ENCODE measurements at places on chromosomes 5 and 9.

- DNase-seq: no peak
These were observed 85.0 kb upstream of the TAF11L2 start for GRCh38 chr5:17412760-17413671.

- DNase-seq: no peak
These were observed 12.4 kb upstream of the AKNA start for GRCh38 chr9:114400219-114400618.

GRCh38 chr5:58718269-58718978 lies 135.5 kb downstream of the RAB3C start:
- DNase-seq: no peak

DNA sequence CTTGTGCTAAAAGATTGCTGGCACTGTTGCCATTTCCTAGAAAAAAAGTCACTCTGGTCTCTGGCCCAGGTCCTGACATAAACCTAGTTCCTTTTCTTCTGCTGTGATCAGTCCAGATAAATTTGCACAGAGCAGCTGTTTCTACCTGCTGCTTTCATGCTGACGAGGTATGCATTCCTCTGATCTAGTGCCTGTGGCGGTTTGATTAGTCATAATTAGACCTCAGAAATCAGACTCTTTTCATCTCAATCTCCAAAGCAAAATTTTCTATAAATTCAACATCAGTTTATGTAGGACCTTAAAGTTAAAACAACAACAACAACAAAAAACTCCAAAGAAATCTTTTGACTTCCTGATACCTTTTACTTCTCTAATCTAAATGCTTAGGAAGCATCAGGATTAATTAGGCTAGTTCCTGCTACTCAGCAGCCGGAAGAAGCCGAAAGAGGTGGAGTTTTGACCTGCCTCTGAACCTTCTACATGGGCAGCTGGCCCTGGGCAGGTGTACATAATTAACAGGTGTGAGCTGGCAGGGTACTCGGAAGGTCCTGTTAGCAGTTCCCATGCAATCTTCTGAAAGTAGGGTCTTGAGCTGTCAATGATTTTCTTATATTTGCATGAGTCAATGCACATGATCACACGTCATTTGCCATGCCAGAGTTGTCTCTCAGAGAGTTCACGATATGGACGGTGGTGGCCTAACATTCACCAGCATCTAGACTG lies 83.3 kb upstream of the CCDC112 start:
- DNase-seq: no peak

DNA sequence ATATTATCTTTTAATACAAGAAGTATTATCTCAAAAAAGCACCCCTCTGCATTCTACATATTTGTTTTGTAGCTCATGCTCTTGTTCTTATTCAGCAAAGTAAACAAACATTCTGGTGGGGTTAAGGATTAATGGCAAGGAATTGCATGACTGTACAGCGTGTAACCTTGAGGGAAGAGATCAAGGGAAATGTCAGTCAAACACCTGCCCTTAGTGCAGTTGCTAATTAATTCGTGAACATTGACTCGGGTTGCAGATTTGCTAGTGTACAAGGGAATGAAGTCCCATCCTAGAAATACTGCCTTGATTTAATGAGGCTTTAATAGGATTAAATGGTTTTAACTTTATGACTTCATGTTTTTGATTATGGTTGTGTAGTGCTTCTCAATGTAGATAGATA lies 1758.1 kb downstream of the MAT2B start:
- DNase-seq: no peak

DNA sequence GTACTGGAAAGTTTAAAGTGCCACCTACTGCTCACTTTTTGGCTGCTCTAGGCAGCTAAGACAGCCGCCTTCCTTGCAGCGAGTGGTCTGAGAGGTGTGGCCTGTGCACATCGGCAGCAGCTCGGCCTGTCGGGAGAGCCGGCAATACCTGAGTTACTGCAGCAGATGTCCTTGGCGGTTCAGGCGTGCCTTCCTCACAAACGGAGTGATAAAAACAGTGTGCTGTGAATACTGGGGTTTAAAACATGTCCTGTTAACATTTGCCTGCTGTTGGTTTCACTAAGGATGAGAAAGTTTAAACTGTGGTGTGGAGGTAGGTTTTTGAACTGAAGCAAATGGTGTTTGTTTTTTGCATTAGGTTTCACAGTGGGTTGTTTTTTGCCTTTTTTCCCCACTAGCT lies 12.9 kb downstream of the TRAF2 start:
- no peak for DNase-seq

DNA sequence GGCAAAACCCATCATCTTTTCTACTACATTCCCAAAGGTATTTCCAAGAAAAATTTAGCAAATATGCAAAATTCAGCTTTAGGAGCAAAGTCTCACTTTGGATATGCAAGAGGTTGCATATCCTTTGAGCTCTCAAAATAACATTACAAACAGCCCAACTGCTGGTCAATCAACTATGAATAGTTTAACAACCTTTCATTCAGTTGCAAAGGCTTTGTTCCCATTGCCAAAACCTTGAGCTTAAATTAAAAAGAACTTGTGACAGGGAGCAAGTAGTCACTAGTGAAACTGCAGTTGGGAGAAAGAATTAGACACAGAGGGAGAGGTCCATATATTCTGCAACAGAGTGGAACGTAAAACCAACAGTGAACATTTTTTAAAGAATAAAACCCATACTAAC lies 8.8 kb downstream of the ZNF608 start:
- no peak for DNase-seq

DNA sequence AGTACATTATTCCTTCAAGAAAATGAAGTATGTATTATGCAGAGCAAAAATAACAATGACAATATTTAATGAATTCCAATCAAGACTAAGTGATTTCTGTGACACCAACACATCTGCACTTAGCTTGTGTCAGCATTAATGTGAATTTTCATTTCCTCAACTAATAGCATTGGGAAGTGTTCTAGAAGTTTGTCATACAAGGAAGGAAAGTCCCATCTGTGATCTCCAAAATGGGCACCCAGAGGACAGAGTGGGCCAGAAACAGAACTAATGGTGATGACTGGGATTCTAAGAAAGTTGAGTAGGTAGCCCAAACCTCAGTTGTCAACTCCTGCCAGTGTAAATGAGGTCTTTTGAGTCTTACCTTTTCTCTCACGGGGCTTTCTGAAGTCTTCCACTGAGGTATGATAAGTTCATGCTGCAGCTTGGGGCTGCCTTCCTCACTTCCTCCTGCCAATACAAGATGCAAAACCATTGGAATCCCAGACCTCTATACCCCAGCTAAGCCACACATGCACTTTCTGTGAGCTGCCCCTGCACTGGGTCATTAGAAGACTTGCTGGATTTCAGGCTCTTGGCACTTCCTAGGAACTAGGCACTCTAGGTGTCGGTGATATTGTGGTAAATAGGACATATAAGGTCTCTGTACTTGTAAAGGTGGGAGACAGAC lies 4.9 kb downstream of the ADAM19 start:
- DNase-seq: no peak

- no peak for DNase-seq
These were observed 5.8 kb upstream of the PLPP1 start for GRCh38 chr5:55540525-55540924.

GRCh38 chr9:19598722-19599121 lies 189.9 kb downstream of the ACER2 start:
- DNase-seq: no peak

DNA sequence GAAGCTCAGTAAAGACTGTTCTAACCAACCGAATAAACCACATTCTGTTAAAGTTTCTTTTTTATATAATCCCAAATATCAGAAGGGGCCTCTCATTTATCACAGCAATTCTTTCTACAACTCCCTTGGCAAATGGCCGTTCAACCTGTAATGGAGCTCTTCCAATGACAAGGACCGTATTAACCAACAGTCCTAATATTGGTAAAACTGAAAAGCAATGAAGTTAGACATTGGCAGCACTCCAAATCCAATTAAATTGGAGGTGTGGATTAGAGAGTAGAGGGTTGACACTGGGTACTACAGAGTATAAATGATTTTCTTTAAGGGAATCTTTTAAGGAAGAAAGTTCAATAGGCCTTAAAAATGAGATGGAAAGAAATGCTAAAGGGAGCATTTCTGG lies 842 bp downstream of the TMED7 start:
- DNase-seq: no peak

GRCh38 chr5:122788371-122788770 lies 13.5 kb downstream of the SNX2 start:
- no peak for DNase-seq
